ENCODE measurements at places on chromosomes 4 and X.

DNA sequence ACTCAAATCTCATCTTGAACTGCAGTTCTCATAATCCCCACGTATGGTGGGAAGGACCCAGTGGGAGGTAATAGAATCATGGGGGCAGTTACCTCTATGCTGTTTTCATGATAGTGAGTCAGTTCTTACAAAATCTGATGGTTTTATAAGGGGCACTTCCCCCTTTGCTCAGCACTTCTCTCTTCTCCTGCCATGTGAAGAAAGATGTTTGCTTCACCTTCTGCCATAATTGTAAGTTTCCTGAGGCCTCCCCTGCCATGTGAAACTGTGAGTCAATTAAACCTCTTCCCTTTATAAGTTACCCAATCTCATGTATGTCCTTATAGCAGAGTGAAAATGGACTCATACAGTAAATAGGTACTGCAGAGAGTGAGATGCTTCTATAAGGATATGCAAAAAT, 1050.6 kb upstream of the GRIA3 start:
- DNase-seq: no peak

DNA sequence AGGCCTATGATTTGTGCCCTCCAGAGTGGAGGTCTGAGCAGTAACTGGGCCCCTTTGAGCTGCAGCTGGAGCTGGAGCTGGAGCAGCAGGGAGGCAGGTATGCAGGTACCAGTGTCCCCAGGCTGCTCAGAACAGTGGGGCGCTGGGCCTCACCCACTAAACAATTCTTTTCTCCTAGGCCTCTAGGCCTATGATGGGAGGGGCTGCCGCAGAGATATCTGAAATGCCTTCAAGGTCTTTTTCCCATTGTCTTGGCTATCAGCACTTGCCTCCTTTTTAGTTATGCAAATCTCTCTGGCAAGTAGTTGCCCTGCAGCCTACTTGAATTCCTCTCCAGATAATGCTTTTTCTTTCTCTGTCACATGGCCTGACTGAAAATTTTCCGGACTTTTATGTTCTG, 79.7 kb upstream of the OTUD4 start:
- DNase-seq: no peak

DNA sequence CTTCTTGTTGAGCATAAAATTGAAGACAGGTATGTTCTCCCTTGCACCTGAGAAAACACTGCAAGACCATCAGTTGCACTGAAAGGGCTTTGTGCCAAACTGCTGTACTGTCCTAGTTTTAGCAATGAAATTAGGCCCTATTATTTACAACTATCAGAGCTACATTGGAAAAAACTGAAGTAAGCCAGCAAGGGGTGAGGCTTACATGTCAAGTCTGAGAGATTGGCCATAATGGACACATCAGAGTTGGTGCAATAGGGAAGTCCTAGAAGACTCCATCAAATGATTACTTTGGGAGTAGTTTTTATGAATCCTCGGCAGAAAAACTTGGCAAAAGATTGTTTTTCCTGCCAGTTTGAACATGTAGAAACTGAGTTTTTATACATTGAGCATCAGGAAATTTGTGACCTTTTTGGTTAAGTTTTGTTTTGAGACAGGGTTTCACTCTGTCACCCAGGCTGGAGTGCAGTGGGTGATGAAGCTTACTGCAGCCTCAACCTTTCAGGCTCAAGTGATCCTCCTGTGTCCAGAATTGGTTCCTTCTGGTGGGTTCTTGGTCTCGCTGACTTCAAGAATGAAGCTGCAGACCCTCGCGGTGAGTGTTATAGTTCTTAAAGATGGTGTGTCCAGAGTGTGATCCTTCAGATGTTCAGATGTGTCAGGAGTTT, 160.1 kb upstream of the BANK1 start:
- DNase-seq: no peak

DNA sequence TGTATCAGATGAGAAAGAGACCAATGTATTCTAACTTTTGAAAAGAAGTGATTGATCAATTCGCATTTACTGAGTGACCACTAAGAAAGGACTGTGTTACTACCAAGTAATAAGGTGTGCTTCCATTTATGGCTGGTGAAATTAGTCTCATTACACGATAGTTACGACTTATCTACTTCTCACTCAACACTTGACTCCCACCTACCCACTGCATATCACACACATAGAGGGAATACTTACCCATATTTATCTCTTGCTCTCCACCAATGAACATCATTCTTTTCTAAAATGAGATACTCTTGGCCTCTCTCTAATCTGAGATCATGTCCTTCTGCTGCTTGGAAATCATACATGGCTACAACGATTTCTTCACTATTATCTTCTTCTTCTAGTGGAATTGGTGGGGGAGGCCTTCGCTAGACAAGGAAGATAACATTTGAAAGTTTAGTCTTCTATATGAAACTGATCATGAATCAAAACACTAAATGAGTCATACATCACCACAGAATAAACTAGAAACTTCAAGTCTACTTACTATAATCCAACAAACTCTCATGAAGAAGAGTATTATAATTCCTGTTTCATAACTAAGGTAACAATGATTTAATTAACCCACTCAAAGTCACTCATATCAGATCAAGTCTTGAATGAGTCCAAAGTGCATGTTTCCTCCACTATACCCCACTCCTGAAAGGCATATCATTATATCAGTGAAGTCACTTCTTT, 33.7 kb upstream of the TXK start:
- no peak for DNase-seq

GRCh38 chr4:76641351-76641750, 206.3 kb downstream of the SHROOM3 start:
- DNase-seq: no peak

DNA sequence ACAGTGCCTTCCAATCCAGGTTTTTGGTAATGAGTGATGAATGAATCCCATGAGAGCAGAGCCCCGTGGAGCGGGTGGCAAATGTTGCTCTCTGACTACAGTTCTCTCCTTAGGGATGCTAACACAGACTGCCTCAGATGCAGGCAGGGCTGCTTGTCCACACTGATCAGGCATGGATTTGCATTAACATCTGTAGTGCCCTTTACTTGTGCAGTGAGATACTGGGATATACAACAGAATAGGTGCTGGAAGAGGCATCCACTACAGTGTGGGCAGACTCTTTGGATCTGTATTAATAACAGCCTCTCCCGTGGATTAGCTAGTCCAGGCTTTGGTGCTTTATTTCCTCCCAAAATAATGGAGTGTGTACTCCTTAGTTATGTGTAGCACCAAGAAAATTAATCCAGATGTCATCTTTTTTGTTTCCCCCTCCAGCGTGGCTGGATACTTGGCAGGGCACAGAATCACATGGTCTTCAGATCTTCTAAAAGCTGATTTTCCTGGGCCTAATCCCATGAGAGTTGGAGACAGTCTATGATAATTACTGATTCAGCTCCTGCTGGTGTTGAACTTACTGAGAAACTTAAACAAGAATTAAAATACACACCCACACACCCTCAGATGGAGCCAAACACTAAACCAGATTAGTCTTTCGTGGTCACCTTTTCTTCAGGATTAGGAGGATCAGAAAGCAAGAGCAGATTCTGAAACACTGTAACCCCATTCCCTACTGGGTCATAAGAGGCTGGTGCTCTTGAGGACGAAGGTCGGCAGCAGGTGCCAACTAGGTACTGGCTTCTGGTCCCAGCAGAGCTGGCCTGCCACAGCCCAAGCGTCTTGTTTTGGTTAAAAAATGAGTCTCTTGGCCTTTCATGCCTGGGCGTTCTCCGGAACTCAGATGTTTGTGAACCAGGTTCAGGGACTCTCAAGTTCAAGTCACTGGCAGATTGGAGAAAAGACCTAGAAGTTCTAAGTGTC, 23.1 kb upstream of the NAP1L5 start:
- DNase-seq: no peak

DNA sequence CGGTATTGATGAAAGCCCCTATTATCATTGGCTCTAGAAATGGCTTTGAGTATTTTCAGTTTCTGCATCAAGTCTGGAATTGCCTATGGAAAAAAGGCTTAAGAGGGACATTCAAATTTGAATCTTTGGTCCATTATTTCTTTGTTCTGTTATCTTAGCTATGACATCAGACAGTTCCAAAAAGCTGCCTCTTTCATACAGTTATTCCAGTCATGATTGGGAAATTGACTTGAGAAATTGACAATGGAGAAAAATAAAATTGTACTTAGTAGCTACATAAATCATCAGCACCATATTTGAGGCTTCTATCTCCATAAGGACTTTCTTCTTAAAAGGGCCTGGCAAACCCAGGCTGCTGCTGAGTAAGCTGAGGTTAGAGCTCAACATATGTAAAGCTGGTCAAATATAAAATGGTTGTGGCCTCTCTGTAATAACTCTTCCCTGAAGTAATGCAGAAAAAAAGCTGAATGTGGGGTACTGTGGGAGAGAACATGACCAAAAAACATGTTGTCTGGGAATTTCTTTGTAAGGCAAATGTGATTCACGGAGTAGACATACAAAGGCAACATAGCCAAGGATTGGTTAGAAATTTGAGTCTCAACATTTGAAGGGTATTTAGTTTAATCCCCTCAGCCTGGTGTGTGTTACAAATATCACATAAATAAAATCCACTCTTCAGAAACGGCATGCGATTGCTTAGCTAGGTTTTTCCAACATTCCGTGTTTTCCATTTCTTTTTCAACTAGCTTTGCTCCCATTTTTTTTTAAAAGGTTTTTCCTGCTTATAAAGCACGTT, 100.9 kb downstream of the LNX1 start:
- no peak for DNase-seq

DNA sequence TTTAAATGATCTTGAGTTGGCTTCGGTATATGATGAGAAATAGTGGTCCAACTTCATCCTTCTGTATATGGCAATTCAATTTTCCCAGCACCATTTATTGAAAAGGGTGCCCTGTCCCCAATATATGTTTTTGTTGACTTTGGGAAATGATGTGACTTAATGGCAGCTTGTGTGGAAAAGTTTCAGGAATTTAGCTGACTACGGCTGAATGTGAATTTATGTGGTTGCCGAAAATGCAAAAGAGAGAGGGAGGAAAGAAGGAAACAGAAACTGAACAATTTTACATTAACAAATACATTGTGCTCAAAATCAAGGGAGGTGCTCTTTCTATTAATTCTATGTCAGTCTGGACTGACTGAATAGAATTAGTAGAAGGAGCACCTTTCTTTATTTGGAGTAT, 101.8 kb upstream of the CYSLTR1 start:
- no peak for DNase-seq

DNA sequence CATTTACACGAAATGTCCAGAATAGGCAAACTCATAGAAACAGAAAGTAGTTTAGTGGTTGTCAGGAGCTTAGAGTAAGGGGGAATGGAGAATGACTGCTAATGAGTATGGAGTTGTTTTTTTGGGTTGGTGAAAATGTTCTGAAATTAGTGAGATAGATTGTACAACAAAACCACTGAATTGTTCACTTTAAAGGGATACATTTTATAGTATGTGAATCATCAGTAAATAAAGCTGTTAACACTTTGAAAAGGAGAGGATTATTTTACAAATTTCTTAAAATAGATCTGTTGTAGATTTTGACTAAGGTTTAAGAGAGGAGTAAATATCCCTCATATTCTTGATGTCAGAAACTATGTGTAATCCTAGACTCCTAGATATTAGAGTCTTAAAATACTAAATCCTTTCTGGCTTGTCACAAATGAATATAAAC, 82.7 kb downstream of the RAPGEF2 start:
- no peak for DNase-seq

GRCh38 chr4:171565130-171565788, 247.9 kb upstream of the GALNTL6 start:
- no peak for DNase-seq

DNA sequence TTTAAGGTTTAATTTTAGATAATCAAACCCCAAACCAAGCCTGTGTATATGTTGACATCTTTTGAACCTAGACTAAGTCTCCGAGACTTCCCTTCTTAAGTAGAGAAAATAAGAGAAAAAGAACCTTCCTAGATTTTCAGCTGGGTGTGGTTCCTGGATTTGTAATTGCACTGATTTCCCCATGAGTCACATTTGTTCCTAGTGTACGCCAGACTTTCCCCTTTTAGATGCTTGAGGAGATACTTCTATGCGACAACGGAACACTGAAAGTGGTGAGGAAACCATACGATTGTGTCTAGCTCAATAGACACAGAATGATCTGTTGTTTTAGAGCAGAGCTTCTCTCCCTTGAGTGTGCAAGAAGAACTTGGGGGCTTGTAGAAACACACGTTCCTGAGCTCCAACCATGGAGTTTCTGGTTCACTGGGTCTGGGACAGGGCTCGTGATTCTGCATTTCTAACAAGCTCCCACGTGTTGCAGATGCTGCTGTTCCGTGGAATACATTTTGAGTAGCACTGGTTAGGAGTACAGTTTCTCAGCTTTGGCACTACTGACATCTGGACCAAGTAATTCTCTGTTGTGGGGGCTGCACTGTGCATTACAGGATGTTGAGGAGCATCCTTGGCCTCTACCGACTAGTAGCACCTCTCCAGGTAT, 87.1 kb downstream of the AMELX start:
- no peak for DNase-seq

DNA sequence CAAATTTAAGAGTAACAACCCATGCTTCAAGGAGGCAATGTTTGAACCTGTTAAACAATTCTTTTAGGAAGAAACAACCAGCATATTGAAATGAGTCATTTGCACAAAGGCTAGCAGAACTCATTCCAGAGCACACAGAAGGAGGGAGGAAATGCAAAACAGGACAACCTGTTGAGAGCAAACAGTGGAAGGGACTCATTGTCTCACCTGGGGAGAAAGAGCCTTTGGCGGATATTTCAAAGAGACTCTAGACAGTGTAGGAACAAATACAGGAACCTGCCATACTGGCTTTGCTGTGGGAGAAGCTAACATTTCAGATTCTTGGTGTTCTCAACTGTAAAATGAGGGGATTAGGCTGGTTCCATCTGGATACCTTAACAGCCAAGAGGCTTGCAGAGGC, 14.8 kb upstream of the RASGEF1B start:
- DNase-seq: no peak

DNA sequence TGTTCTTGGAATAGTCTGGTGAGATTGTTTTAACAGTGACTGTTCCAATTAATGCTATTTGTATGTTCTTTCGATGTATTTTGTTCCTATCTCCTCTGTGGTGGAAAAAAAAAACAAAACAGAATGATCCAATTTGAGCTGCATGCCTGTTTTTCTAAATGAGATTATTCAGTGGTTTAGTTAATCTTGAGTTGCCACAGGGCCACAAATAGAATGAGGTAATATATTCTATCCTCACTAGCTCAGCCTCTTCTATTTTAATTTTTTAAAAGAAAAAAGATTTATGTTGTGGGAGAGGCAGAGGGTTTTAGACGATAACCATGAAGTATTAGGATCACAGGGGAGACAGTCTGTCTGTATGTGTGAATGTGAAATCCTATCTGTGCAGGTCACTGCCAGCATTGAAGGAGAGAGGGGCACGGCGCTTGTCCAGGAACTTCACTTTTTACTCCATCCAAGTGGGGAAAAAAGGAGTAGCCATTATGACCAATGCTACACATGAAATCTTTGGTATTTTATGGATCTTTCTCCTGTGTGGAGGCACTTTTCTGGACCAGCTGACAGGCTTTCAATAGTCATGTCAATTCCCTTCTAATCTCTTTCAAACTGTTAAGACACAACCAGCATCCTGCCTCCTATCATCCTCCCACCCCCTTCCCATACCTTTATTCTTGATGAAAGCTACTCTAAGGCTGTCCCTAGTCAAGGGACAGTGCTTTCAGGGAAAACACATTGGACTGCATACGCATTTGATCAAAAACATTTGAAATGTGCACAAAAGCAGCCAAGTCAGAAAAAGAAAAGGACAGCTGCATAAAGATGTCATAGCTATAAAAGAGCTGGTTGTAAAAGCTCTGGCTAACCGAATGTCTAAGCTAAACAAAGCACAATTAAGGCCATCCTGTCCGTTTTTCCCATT, 1063.8 kb upstream of the INTU start:
- peak; percentile 7 for DNase-seq

GRCh38 chr4:3287271-3287971, 5.4 kb upstream of the RGS12 start:
- DNase-seq: no peak

GRCh38 chr4:150765216-150765615, 183.3 kb downstream of the MAB21L2 start:
- DNase-seq: no peak

All from left renal pelvis (tissue), 4 donors.